ENCODE measurements at places on chromosomes 6 and 20.

DNA sequence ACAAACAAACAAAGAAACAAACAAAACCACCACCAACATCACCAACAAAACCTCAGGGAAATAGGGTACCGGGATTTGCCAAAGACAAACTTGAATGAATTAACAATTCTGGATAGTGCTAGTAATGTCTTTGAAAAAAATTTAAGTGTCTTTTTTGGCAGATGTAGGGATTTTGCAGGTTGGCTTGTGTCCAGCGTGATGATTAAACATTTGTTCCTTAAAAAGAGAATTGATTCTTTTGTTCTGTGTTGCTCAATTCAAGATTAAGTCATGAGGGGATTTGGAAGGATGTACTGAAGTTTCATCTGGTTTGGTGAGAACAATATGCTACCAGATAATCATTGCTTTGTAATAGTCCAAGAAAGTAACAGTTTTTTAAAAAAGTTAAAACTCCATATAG is 125.1 kb upstream of the HS3ST5 start:
- DNase-seq: no peak

GRCh38 chr20:23242556-23243180 is 107.9 kb upstream of the NXT1 start:
- DNase-seq: no peak

- no peak for DNase-seq
Measured at GRCh38 chr6:79864421-79864820, 82.9 kb downstream of the ELOVL4 start.

DNA sequence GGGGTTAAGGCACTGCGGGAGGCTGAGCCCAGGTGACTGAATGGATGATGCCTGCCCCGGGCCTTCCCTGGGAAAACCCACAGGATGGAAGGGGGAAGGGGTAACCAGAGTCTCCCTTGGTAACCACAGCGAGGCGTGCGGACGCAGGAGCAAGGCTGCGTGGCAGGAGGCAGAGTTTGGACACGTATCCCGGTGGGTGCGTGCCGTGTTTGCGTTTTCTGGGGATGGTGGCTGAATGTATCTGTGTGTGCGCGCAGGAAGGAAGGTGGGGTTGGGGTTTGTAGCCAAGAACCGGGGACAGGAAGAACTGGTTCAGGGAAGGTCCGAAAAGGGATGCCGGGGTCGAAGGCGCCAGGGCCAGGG is 1.8 kb downstream of the MDGA1 start:
- DNase-seq: no peak

DNA sequence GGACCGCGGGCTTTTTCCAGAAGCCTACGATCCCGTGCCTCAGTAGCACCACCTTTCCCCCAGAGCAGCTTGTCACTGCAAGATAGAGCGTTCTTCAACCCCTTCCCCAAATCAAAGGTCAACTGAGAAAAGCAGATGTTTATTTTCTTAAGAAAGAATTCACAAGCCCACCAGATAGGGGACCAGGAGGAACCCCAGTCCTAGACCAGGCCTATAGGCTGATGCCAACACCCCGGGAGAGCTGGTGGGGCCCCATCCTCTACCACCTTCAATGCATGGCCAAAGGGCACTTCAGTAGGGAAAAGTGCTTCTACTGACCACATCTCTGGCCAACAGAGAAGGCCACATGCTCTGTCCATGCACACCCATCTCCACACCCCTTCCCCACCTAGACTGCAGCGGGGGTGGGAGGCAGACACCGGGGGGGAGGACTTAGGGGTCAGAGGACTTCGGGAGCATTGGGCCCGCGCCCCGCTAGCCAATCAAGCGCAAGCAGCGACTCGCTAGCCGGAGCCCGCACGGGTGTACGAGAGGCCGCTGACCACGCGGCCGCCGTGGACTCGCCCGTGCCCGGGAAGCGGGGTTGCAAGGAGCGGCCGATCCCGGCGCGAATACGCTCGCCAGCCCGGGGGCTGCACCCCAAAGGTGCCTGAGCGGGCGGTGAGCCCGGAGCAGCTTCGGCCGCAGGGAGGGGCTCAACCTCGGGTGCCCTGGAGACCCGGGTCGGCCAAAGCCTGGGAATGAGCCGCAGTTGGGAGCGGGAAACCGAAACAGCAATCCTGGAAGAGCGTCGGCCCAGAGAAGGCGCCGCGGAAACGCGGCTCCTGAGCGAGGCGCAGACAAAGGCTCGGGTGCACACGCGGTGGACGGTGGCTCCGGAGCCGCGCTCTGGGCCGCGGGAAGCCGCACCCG is 2.8 kb downstream of the PDE10A start:
- no peak for DNase-seq

DNA sequence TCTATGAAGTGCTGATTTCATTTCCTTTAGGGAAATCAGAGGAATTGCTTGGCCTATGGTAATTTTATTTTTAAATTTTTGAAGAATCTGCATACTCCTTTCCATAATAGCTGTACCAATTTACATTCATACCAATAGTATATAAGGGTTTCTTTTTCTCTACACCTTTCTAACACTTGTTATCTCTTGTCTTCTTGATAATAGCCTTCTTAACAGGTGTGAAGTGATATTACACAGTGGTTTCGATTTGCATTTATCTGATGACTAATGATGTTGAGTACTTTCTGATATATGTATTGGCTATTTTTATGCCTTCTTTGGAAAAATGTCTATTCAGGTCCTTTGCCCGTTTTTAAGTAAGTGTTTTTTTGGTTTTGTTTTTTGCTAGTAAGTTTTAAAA is 40.8 kb downstream of the SMAP1 start:
- no peak for DNase-seq

- no peak for DNase-seq
Measured at GRCh38 chr20:46010491-46011391, 2.0 kb downstream of the MMP9 start.

Measured in cortex of kidney (tissue), 1 donor.